ENCODE measurements at places on chromosomes 2 and 18.

- no peak for DNase-seq
Measured at GRCh38 chr2:37911296-37911873, 13.7 kb upstream of the RMDN2 start.

- DNase-seq = no peak
Measured at GRCh38 chr2:209817844-209818271, 46.2 kb downstream of the UNC80 start.

GRCh38 chr2:144468823-144469595 lies 50.9 kb downstream of the ZEB2 start:
- DNase-seq = no peak

- DNase-seq = no peak
Measured at GRCh38 chr2:204354442-204354856, 190.8 kb upstream of the PARD3B start.

- no peak for DNase-seq
Measured at GRCh38 chr2:176814274-176814673, 398.3 kb upstream of the HNRNPA3 start.

GRCh38 chr2:12918835-12919445 lies 202.2 kb downstream of the TRIB2 start:
- DNase-seq = no peak

- DNase-seq = peak; percentile 14
Measured at GRCh38 chr18:23662309-23663263, at the start of gene ANKRD29. Gene ANKRD29, minus strand, starts transcription at chr18:23662911. Its CDS starts 181 bp downstream, at chr18:23662730.

- no peak for DNase-seq
Measured at GRCh38 chr2:46488389-46488788, 9.0 kb downstream of the TMEM247 start.

- no peak for DNase-seq
Measured at GRCh38 chr2:20469595-20469994, 22.7 kb downstream of the RHOB start.

DNA sequence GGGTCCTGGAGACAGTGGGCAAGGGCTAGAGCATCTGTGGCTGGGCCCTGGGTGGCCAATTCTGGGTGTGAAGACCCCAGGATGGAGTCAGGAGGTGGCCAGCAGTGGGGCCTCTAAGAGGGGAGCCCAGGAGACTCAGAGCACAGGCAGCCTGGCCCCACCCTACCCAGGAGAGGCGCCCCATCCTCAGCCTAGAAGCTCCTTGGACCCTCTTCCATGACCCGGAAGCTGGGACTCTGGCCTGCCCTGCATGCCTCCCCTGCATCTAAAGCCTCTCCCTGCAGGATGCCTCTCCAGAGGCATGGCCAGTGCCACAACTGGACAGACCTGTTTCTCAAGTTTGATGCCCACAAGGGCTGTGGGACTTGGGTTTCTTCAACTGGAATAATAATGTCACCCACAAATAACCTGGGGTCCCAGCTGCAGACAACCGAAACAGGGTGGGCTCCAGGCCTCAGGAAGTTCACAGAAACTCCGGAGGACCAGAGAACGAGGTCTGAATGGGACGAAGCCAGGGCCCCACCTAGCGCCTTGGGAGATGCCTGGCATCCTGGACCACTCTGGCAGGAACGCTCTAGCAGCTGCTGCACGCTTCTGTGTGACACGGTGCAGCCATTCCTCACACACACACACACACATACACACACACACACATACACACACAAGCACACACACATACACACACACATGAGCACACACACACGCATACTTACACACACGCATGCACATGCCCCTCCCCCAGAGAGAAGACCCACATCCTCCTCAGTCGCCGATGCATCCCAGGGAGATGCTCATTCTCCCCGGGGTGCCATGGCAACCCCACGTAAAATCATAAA lies 16.4 kb downstream of the KCNIP3 start:
- DNase-seq = no peak

DNA sequence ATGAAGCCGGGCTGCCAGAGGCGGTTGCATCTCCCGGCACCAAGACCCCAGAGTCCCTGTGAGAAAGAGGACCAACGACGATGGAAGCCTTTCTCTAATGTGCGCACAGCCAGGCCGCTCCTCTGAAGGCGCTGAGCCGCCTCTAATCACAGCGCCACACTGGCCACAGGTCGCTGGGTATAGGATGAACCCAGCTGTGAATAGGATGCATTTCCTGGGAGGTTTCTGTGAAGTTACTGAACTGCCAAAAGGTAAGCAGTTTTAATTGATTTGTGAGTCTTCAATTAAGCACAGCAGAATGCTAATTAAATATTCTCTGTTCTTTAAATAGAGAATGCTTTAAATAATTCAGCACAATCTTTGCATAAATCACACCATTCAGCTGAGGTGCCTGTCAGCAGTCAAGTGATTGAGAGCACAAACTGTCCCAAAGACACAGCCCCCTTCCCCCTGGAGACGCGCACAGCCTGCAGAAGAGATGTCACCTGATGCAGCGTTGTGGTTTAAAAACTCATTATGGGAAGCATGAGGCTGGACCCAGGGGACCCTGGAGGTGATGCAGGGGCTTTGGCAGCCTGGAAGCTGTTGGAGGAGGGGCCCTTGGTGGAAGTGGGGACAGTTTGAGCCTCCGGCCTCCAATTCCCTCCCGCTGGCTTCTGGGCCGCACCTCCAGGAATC lies 98.1 kb downstream of the RTP5 start:
- no peak for DNase-seq

DNA sequence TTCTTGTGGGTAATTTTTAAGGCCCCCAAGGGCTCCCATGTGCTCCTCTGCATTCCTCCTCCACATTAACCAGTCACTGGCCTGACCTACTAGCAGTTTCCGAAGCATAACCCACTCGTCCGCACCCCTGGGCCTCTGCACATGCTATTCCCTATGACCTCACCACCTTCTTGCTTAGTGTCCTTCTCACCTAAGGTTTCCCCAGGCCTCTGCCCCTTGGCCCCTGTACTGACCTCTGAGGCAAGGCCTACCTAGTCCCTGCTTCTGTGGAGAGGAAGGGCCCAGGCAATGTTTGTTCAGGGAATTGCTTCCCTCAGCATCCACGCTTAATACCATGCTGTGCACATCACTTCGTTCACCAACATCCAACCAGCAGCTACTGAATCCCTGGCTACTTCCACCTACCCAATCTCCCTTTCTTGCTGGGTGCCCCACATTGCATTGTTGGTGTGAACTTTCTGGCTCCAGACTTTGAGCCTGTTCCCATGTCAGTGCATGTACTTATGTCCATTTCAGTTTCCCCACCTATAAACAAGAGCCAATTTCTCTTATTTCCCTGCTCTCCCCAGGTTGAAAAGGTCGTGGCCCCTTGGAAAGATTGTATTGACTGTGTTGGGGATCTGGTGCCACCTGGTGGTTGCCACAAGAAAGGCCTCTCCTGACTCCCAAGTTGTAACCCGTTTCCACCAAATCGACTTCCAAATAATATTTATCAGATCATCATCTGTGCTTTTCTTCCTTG lies 19.2 kb upstream of the TMEM177 start:
- no peak for DNase-seq

DNA sequence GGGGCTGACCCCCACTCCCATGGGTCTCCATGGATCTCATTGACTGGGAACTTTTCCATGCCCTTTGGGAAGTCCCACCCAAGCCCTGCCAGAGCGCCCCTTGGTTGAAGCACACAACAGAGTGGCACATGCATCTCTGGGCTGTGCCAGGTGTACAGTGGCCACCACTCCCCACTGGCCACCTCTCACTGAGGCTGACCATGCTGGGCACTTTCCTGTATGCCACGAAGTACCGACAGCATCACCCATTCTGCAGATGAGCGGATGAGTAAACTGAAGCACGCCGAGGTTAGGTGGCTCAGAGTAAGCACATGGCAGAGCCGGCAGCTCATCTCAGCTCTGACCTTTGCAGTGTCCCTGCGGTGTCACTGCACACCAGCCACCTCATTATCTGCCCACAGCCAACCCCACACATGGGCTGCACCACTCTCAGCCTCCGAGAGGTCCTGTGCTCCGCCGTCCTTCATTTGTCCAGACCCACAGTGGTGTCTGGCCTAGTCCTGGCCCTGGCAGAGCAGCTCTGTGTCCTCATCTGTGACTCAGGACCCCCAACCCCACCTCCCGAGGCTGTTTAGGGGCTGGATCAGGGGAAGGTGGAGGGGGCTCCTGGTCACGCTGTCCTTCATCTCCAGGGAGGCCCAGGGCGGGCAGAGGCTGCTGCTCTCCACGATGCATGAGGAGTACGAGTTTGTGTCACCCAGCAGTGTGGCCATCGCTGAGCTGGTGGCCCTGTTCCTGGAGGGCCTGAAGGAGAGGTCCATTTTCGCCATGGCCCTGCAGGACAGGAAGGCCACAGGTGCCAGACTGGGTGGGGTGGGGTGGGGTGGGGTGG lies 18.0 kb upstream of the GPR17 start:
- DNase-seq = no peak

- DNase-seq = no peak
Measured at GRCh38 chr2:96929245-96929925, 57.0 kb downstream of the FAM178B start.

GRCh38 chr2:4174796-4175195 lies 471.4 kb downstream of the DCDC2C start:
- no peak for DNase-seq

DNA sequence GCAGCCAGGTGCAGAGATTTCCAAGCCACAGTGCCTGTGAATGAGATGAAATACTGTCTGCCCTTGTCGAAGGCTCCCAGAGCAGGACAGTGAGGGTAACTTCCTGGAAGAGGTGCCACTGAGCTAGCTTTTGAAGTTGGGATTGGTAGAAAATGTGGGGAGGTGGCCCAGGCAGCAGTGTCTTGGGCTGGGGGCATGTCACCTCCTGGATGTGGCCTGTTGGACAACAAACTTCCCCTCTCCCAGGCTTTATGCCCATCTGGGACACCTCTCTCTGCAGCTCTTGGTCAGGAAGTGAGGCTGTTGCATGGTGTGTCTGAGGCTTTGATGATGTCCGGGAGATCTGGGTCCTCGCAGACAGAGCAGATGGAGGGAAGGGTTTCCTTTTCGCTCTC lies 151.4 kb downstream of the DYSF start:
- no peak for DNase-seq

DNA sequence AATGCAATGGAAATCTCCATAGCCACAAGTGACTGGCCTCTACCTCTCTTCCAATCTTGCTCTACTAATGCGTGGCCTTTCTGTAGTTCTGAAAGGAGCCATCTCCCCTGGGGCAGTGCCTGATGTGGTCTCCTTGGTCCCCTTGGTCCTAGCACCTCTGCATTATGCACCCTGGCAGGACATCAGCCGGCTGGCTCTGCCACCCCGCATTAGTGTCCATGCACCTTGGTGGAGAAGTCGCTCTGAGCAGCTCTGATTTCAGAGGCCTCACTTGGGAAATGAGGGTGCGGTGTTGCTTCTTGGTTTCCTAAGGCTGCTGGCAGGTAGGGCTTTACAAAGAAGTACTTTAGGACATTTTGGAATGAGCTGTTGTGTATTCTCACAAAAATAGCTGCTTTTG lies 317.9 kb downstream of the GBX2 start:
- no peak for DNase-seq

- DNase-seq = no peak
Measured at GRCh38 chr2:172596776-172597175, 40.9 kb downstream of the PDK1 start.

DNA sequence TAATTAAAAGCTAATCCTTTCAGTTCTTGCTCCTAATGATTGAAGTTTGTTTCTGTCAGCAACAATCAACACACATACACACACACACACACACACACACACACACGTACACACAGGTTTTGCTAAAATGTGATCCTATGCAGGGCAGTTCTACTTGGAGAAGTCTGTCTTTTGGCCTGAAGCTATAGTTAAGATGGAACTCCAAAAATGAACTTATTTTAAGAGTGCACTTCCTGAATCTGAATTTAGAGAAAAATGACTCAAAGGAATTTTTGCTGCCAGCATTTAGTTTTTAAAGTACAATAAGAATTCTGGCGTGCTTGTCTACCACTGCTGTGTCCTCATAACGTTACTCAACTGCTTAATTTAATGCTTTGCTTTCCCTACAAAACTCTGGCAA lies 6.6 kb downstream of the GALNT5 start:
- no peak for DNase-seq

- DNase-seq = no peak
Measured at GRCh38 chr2:160977376-160977775, 182.9 kb upstream of the TANK start.

DNA sequence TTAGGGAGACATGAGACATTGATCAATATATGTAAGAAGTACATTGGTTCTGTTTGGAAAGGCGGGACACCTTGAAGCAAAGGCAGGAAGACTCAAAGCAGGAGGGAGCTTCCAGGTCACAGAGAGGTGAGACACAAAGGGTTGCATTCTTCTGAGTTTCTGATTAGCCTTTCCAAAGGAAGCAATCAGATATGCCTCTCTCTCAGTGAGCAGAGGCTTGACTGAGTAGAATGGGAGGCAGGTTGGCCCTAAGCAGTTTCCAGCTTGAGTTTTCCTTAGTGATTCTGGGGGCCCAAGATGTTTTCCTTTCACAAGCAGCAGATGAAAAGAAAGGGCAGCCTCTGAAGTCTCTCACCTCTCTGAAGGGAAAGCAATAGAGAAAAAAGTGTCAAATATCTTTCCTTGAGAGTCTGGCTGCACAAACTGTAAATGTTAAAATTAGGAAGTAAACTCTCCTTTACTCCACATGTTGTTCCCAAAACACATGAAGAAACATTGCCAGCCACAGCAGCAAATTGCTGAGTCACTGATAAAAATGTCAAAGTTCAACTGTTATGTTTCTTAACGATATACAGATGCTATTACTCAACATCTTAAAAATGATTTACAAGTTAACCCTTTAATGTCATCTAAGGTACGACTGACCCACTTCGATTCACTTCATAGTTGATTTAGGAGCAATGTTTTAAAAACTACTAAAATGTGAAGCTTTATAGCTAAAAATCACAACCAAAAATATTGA lies 40.3 kb downstream of the CYB5A start:
- DNase-seq = no peak

GRCh38 chr2:47195148-47195547 lies 40.0 kb upstream of the STPG4 start:
- DNase-seq = no peak

DNA sequence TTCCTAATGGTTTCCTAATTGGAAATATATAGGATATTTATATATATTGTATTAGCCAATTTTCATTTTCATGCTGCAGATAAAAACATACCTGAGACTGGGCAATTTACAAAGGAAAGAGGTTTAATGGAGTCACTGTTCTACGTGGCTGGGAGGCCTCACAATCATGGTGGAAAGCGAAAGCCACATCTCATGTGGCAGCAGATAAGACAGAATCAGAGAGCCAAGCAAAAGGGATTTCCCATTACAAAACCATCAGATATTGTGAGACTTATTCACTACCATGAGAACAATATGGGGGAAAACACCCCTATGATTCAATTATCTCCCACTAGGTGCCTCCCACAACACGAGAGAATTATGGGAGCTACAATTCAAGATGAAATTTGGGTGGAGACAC lies 242.5 kb upstream of the NETO1 start:
- DNase-seq = no peak

- no peak for DNase-seq
Measured at GRCh38 chr18:50128506-50129271, 66.3 kb downstream of the MYO5B start.

GRCh38 chr18:47274961-47275360 lies 23.5 kb upstream of the SKOR2 start:
- no peak for DNase-seq
